ENCODE measurements at places on chromosomes 11 and 22. TPM values are rescaled to one million over a fixed set of nuclear protein-coding genes. Genes with fewer than 3 reads are reported as not detected.

GRCh38 chr11:45702511-45702910, 37.1 kb upstream of the CHST1 start:
- no peak for DNase-seq

- DNase-seq: no peak
Observed at GRCh38 chr22:47837703-47838102, 1075.3 kb downstream of the TBC1D22A start.

GRCh38 chr11:62575156-62575555, 1.5 kb upstream of the EEF1G start:
- DNase-seq: no peak

IGLL5 gene
- 9.8 TPM for polyA plus RNA-seq

DNA sequence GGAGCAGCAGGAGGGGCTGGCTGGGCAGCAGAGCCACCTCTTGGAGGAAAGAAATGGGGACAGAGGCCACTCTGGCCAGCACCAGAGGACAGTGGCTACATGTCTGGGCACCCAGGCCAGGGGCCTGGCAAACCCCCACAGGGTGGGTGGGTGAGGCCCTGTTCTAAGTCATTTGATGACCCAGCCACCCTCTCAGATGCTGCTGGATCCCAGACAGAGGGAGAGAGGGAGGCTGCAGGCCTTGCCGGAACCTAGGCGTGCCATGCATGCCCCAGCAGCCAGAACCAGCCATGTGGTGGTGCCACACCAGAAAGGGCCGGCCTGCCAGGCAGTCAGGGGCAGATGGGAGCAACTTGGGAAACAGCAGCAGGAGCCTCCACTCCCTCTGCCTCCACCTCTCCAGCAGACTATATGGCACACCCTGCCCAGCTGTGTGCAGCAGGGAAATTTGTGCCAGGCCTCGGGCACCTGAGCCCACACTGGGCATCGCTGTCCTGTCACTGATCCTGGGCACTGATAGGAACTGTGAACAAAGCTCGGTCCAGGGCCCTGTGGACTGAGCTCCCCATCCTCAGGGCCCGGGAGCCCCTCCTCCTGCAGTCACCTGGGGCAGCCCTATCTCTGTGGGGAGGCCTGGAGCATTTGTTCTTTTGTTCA, 45.2 kb downstream of the RTN4R start:
- DNase-seq: no peak

POU2AF1 gene
- polyA plus RNA-seq: 2.7 TPM
